ENCODE measurements at places on chromosomes 1 and 21. TPM values are rescaled to one million over a fixed set of nuclear protein-coding genes. Genes with fewer than 3 reads are reported as not detected.
A peak's percentile ranks its signal among the peaks of the same experiment; 100 is the strongest.

GJC2 gene
- total RNA-seq = 2.1 TPM

OR6K3 gene
- total RNA-seq = not detected

DNA sequence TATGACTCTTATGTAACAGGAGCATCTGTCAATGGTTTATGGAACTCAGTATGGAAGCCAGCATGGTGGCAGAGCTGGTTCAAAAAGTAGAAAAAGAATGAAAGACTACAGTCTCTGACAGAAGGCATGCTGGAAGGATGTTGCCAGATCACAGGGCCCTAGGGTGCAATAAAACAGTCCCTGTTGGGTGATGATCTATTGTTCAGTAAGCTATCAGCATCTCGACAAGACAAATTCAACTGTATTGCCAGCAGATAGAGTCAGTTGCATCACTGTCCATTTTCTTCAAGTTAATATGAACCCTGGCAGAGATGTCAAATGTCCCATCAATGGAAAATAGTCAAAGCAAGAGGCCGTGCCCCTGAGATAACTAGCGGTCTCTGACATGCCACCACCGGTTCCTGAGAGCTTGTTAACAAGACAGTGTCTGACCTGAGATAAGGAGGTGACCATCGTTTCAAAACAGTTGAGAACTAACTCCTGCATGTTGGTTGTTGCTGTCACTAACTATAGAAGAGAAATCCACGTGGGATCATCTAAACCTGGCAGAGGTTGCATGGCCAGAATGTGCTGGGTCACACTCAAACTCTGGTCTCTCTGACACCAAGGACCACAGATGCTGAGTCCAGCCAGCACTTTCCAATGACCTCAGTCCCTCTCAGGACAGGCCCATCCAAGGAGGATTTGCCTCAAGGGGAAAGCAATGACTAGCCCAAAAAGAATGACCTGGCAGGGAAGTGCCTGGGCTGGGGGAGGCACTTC lies 125.9 kb downstream of the RIPK4 start:
- H3K36me3 ChIP-seq = no peaks in the 10 kb centered on the region
- DNase-seq = no peak
- peaks cover 18% of the 10 kb centered on the region for H3K4me1 ChIP-seq

- no peaks in the 10 kb centered on the region for H3K4me1 ChIP-seq
- DNase-seq = no peak
- H3K36me3 ChIP-seq = peaks cover 10% of the 10 kb centered on the region
- no peaks in the 10 kb centered on the region for H3K27me3 ChIP-seq
These were observed 35.6 kb downstream of the MEF2D start for GRCh38 chr1:156464825-156465452.

DNA sequence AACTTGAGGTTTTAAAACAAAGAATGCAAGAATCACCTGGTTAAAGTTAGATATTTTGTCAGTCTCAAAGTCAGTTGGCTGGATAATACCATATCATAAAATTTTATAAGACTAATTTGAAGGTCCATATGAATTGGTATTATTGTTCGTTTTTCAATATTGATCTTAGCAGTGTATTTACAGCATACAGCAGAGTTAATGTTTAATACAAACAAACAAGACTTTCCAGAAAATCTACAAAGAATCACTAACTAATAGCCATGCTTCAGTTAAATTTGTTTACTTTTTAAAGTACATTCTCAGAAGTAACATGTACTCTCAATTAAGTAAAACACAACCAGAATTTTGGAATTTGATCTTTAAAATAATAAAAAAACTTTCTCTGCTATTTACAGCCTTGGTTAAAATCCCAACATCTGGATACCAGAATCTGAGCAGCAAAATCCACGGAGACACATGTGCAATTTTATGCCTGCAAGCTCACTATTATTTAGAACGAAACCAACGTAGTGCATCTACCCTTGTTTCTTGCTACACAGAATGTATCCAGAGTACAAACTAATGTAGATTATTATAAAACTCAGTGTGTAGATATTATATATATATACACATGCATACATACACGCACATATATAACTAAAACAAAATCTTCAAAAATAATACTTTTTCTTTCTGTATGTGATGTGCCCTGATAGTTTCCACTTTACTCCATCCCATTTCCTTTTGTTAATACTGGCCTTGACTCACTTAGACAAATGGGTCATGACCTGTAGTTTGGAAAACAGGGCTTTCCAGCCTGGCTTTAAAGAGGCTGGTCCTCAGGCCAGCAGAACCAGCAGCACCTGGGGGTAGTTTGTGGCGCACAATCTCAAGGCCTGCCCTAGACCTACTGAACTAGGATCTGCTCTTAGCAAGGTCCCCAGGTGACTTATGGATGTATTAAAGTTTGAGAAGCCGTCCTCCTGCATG lies 63.6 kb upstream of the ERG start:
- no peak overlapping the region for H3K27ac ChIP-seq
- peaks cover 17% of the 10 kb centered on the region for H3K4me1 ChIP-seq
- no peaks in the 10 kb centered on the region for H3K36me3 ChIP-seq
- H3K4me3 ChIP-seq = no peak overlapping the region

SPRR1B gene
- not detected for total RNA-seq

GRCh38 chr1:236685917-236686814 lies at the start of gene ACTN2:
Gene ACTN2, plus strand, starts transcription at chr1:236686499. Its CDS starts 175 bp downstream, at chr1:236686674.
- H3K4me3 ChIP-seq = peak within 1 kb of the TSS; percentile 43
- peaks cover 81% of the 10 kb centered on the region for H3K27me3 ChIP-seq
- H3K27ac ChIP-seq = peak within 1 kb of the TSS; percentile 69
- no peaks in the 10 kb centered on the region for H3K4me1 ChIP-seq

DNA sequence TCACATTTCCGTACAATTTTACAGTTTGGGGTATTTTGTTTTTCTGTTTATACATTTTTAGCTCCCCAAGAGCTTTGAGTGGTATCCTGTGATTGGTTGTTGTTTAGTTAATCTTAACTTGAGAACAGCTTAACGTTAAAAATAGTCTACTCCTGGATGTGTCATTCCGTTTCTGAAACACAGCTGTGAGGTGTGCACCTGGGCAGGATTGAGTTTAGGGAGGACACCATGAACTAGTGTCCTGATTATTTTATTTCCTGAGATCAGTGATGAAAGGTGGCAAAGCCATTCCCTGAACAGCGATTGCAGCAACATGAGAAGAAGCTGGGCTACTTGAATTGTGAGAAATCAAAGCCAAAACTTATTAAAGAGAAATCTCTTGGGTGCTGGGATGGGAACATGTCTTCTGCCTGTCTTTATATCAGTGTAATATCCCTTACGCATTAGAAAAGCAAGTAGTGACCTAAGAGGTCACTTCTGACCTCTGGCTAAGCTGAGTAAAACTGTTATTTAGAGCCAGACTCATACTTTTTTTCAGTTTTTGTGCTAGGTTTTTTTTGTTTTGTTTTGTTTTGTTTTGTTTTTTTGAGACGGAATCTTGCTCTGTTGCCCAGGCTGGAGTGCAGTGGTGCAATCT lies 43.4 kb downstream of the ZBTB40 start:
- H3K4me3 ChIP-seq = no peak overlapping the region
- peaks cover 9% of the 10 kb centered on the region for H3K4me1 ChIP-seq
- DNase-seq = no peak
- H3K36me3 ChIP-seq = peaks cover 17% of the 10 kb centered on the region

CFAP141 gene
- not detected for total RNA-seq

IRF2BP2 gene
- total RNA-seq = 214 TPM

DNA sequence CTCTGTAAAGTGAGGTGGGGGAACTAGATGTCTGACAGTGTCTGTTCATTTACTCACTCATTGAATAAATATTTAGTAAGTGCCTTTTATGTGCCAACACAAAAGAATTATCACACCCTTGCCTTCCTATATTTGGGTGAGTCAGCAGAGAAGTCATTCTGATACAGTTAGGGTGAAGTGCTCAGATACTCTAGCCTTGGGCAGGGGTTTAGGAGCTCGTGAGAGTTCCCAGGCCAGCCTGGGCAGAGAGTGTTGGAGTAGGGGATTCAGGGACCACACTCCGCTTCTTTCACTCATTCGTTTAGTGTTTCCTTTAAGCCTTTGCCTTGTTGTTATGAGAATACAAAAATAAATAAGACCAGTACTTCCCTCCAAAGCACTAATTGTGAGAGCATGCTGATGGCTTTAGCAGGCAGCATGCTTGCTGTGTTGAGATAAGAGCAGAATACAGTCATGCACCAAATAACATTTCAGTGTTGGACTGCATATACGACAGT lies 83.9 kb downstream of the DYRK1A start:
- DNase-seq = no peak
- no peak overlapping the region for H3K4me3 ChIP-seq
- H3K27ac ChIP-seq = peak overlapping the region; percentile 29
- H3K27me3 ChIP-seq = no peaks in the 10 kb centered on the region

DNA sequence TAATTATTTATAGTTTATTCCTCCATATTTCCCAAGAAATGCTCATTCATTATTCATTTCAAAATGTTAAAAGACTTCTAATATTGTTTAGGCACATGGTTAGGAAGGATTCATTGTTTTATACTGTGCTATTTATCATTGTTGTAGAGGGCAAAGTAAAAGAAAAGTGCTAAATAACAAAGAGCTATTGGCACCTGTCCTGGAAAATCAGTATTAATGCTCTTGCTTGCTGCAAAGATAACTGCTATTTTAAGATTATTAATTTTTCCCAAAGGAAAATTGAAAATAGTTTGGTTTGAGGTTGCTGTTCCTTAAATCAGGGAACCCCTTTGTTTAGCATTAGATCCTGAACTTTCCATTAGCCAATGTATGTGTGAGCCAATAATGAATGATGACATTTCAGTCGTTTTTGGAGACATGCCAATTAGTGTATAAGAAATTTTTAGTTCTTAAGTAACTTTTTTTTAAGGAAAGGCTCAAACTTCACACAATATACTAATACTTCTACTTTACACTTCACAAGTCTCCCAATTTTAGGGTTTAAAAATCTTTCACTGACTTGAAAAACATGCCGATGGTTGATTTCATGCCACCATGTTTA lies 39.9 kb downstream of the EPB41 start:
- no peaks in the 10 kb centered on the region for H3K27me3 ChIP-seq
- peaks cover 6% of the 10 kb centered on the region for H3K4me1 ChIP-seq
- H3K4me3 ChIP-seq = no peak overlapping the region
- H3K27ac ChIP-seq = no peak overlapping the region

COL24A1 gene
- 1.1 TPM for total RNA-seq

DNA sequence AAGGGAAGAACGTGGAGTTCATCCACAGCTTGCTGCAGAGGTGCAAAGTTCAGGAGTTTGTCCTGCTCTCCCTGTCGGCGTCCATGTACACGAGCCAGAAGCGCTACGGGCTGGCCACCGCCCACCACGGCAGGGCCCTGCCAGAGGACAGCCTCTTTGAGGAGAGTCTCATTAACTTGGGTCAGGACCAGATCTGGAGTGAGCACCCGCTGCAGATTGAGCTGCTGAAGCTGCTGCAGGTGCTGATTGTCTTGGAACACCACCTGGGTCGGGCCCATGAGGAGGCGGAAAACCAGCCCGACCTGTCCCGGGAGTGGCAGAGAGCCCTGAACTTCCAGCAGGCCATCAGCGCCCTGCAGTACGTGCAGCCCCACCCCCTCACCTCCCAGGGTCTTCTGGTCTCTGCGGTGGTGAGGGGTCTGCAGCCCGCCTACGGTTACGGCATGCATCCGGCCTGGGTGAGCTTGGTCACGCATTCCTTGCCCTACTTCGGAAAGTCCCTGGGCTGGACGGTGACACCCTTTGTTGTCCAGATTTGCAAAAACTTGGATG lies 73.8 kb upstream of the MORC3 start:
- no peak overlapping the region for H3K27ac ChIP-seq
- peaks cover 41% of the 10 kb centered on the region for H3K36me3 ChIP-seq
- H3K4me3 ChIP-seq = no peak overlapping the region
- no peaks in the 10 kb centered on the region for H3K27me3 ChIP-seq
- no peak for DNase-seq

MTARC1 gene
- 40.5 TPM for total RNA-seq

DNA sequence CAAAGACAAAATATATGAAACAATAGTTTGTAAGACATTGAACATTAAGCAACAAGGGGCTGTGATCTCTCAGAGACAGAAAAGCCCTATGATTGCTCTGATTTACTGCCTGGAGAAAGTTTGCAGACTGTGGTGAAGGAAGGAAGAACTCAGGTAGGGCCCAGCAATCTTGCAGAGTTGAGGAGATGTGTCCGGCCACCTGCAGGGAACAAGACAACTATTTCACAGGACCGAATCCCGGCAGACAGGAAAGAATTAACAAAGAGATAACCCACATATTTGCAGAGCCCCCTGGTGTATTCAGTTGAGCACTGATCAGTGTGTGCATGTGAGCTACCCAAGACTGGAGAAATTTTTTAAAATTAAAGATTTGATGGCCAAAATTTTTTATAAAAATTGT lies 58.3 kb upstream of the FMN2 start:
- H3K4me3 ChIP-seq = no peak overlapping the region
- H3K4me1 ChIP-seq = peaks cover 1% of the 10 kb centered on the region
- no peak for DNase-seq
- no peak overlapping the region for H3K27ac ChIP-seq

GRCh38 chr1:10691740-10692125 lies 104.7 kb downstream of the CASZ1 start:
- no peak for DNase-seq
- H3K36me3 ChIP-seq = no peaks in the 10 kb centered on the region
- no peak overlapping the region for H3K4me3 ChIP-seq
- H3K27me3 ChIP-seq = peaks cover 15% of the 10 kb centered on the region

MROH9 gene
- not detected for total RNA-seq

- peaks cover 4% of the 10 kb centered on the region for H3K36me3 ChIP-seq
- H3K27me3 ChIP-seq = no peaks in the 10 kb centered on the region
These were observed 42.8 kb downstream of the SMG7 start for GRCh38 chr1:183515002-183515689.

PTGER3 gene
- total RNA-seq = 3.1 TPM

GRCh38 chr21:18006691-18007090 lies 187.5 kb upstream of the C21orf91 start:
- DNase-seq = no peak
- no peak overlapping the region for H3K4me3 ChIP-seq
- peaks cover 4% of the 10 kb centered on the region for H3K4me1 ChIP-seq
- no peak overlapping the region for H3K27ac ChIP-seq
- H3K36me3 ChIP-seq = no peaks in the 10 kb centered on the region

DNA sequence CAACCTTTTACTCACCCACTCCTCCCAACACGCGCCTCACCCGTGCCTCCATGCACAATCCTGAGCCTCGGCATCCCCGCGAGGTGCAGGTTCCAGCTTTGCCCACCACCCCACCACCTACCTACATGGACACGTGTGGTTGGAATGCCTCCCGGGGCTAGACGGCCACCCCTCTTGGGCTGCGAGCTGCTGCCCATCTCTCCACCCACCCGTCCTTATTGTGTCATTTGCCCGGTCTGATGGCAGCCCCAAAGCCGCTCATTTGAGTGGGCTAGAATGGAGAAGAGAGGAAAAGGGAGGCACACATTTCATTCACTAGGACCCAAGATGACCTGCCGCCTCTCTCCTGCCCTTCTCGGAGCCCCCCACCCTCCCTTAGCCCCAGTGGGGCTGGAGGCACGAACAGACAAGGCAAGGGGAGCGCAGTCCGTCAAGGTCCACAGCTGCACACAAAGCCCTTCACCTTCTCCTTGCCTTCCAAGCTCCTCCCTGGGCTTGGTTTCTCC lies 785 bp downstream of the ZNF697 start:
- peak overlapping the region; percentile 96 for H3K27ac ChIP-seq
- peaks cover 12% of the 10 kb centered on the region for H3K27me3 ChIP-seq
- DNase-seq = peak; percentile 14
- peak overlapping the region; percentile 95 for H3K4me3 ChIP-seq

- DNase-seq = no peak
- no peak overlapping the region for H3K4me3 ChIP-seq
- no peak overlapping the region for H3K27ac ChIP-seq
- peaks cover 28% of the 10 kb centered on the region for H3K27me3 ChIP-seq
- no peaks in the 10 kb centered on the region for H3K4me1 ChIP-seq
- H3K36me3 ChIP-seq = no peaks in the 10 kb centered on the region
These were observed 7.7 kb downstream of the LRRC52 start for GRCh38 chr1:165551469-165551868.
